ENCODE measurements at places on chromosomes 11 and 22.

GRCh38 chr11:69558519-69558941 lies 77.1 kb downstream of the LINC01488 start:
- DNase-seq = no peak

DNA sequence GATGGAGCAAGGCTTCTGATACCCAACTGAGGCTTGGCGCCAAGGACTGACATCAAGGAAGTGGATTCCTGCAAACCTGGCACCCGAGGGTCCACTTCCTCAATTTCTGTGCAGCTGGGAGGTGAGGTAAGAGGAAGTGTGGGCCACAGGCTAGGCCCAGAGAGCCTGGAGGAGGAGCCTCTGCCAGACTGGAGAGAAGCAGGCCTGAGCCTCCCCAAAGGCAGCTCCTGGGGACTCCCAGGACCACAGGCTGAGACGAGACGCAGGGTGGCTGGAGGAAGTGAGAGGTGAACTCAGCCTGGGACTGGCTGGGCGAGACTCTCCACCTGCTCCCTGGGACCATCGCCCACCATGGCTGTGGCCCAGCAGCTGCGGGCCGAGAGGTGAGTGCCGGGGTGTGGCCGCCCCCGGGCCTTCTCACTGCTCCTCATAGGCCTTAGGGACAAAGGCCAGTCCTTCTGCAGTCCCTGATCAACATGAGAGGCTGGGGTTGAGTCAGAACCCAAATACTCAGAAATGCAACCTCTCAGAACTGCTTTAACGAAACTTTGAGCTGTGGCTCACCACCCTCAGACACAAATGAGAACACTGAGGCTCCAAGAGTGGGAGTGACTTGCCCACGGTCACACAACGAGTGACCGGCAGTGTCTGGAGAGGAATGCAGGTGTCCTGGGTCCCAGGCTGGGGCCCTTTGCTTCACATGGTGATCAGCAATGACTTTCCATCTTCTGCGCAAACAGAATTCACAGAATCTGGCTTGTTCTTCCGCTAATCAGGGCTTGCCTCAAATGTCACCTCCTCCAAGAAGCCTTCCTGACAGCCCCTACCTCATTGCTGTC lies at the start of gene NCF4:
NCF4 (plus strand) TSS at position 186 of the 839 bp plus-strand sequence; CDS start at position 352, 166 bp downstream.
- peak; percentile 98 for DNase-seq

GRCh38 chr11:122847466-122847865 lies 9.2 kb downstream of the CRTAM start:
- no peak for DNase-seq

GRCh38 chr11:8040261-8040920 lies 40.6 kb upstream of the TUB start:
- DNase-seq = no peak

- DNase-seq = no peak
Measured at GRCh38 chr11:12840871-12841660, 166.8 kb downstream of the TEAD1 start.

GRCh38 chr11:115112754-115113153 lies 391.5 kb downstream of the CADM1 start:
- DNase-seq = no peak

GRCh38 chr22:30605449-30606110 lies 1.4 kb upstream of the TCN2 start:
- DNase-seq = peak; percentile 70

DNA sequence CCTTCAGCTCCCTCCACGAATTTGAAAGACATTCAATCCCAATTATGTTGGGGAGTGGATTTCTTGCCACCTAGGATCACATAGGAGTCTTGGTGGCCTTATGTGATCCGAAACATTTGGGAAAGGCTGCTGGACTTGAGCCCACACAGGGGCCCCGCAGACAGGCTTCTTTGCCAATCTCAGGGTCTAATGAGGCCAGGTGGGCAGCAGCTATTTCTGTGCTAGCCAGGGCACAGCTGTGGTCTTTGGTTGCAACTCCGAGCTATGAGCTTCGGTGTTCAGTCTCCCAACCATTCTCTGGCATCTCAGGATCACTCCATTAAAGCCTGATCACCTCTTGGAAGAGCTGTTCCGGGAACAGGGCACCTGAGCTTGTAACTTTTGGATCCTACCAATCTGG lies 84.4 kb downstream of the TP53I11 start:
- DNase-seq = no peak

DNA sequence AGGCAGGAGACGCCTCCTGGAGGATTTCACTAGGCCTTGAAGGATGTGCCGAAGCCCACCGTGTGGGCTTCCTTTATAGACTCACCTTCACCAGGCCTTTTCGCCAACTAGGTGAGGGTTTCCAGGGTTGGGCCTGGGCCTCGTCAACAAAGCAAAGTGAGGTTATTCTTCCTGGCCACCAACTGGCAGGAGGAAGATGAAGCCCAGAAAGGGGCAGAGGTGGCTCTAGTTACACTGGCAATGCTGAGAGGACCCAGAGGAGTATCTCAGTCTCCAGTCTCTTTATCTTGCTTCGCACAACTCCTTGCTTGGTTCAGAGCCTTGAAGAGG lies 404 bp upstream of the RELT start:
- no peak for DNase-seq

GRCh38 chr11:110778343-110778742 lies 66.1 kb upstream of the ARHGAP20 start:
- peak; percentile 41 for DNase-seq

DNA sequence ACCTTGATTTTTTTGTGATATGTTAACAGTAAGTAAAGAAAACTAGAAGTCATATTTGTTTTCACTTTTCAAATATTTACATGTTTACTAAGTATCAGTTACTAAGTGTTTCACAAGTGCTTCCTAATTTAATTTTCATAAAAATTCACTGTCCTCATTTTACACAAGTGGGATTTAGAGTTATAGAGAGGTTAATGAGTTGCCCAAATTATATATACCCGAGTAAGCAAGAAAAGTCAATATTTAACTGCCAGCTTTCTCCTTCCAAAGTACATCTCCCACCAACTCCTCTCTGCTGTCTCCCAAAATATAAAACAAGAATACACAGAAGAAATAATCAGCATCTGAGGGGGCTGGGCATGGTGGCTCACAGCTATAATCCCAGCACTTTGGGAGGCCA lies 896.7 kb upstream of the ANO3 start:
- DNase-seq = no peak

DNA sequence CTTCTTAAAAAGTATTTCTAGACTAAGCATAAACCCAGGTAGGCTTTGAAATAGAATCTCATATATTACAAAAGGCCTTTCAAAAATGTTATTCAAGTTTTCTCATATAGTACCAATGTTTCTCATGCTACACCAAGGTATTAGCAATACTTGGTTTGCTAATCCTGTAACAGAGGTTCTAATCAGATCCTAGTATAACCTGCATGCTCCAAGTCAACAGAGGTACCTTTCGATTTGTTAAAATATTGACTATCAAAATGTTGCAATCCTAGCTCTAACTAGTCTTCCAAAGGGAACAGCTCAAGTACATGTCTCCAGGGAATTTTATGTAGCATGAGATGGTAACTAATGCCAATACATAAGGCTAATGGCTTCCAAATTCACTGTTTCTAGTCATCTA lies 98.1 kb upstream of the APOA1 start:
- no peak for DNase-seq

- DNase-seq = no peak
Measured at GRCh38 chr11:94449437-94449836, 44.2 kb downstream of the MRE11 start.

DNA sequence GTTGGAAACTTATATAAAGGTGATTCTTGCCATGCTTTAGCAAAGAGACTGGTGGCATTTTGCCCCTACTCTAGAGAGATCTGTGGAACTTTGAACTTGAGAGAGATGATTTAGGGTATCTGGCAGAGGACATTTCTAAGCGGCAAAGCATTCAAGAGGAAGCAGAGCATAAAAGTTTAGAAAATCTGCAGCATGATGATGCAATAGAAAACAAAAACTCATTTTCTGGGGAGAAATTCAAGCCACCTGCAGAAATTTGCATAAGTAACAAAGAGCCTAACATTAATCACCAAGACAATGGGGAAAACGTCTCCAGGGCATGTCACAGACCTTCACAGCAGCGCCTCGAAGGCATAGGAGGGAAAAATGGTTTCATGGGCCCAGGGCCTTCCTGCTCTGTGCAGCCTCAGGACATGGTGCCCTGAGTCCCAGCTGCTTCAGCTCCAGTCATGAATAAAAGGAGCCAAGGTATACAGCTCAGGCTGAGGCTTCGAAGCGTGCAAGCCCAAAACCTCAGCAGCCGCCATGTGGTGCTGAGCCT lies 83.4 kb downstream of the MRTFA start:
- no peak for DNase-seq

- DNase-seq = no peak
Measured at GRCh38 chr11:61279934-61280659, 15.0 kb downstream of the VWCE start.

DNA sequence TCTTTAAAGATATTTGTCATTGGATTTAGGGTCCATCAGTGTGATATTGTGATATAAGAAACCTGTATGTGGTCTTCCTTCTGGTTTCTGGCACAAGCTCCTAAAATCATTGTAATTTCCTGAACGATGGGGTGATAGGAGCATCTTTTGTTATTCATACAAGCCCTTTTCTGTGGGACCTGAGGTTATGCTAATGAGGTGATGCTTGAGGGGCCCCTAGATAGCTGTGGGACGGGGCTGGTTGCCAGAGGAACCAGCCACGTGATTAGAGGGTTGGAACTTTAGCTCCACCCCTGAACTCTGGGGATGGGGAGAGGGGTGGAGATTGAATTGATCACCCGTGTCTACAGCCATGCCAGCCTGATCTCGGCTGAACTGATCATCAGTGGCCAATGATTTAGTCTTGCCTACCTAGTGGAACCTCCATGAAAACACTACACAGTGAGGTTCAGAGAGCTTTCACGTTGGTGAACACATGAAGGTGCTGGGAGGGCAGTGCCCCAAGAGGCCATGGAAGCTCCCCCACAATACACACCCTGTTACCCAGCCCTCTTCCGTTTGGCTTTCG lies 62.8 kb downstream of the BCR start:
- DNase-seq = no peak

GRCh38 chr22:25849522-25849921 lies 107.5 kb downstream of the MYO18B start:
- no peak for DNase-seq

GRCh38 chr11:72856551-72857345 lies 42.5 kb downstream of the ATG16L2 start:
- no peak for DNase-seq

GRCh38 chr11:69860796-69861445 lies 41.7 kb upstream of the FGF3 start:
- DNase-seq = no peak

DNA sequence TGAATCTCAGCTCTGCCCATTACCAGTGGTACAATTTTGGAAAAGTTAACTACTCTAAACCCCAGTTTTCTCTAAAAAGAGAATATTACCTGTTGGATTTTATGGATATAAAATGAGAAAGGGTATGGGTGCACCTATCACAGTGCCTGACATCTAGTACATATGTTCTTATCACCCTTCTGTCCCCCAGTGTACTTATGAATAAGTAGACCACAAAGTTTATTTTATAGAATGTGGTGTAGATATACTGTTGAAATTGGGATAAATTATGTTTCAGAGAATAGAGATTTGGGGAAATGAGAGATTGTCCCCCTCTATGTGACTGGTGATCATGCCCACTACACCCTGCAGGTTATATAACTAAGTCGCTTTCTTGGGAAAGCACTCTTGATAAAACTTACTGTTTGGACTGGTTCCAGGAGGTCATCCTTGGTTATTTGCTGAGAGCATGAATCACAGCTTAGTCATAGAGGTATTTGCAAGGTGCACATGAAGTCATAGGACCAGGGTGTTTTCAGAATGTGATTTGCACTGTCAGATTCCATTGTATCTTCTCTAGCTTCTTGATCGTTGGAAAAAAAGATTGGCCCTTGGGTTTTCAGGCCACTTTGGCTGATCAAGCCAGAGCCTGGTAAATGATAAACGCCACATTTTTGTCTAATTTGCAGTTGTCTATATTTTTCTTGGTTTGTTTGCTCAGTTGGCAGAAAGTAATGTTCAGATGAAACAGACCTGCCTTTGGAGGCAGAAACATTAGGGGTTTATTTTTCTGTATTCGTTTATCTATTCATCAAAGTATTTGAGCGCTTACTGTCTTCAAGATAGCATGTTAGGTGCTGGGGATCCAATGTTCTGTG lies 21.3 kb downstream of the STX3 start:
- DNase-seq = no peak

DNA sequence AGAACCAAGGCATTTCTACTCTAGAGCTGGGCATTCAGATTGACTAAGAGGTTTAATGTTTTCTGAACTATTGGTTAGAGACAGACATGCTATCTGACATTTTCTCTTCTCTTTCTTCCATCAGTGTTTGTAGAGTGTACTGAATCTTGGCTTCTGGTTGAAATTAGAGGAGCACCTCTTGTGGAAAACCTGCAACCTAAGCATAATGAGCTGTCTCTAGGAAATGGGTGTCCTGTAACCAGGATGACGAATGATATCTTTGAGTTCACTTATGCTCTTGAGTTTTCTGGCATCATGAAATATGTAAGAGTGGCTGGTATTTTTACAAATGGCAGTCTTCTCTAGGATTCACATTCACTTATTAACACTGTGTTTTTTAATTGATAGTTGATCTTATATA lies 19.4 kb downstream of the OOSP4A start:
- DNase-seq = no peak

DNA sequence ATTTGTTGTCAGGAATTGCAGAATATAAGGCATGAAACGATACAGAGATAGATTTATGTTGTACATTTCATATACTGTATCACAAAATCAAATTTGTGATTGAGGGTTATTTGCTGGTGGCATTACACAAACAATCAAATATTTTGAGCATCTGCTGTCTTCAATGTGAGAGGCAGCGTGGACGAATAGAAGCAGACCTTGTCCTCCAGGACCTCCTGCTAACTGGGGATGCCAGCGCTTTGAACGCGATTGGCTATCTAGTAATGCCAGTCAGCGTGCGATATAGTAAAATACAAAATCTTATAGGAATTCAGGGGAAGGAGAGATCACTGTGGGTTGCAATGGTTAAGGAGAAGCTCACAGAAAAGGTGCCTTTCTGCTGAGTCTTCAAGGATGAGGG lies 631 bp upstream of the SNX19 start:
- no peak for DNase-seq

DNA sequence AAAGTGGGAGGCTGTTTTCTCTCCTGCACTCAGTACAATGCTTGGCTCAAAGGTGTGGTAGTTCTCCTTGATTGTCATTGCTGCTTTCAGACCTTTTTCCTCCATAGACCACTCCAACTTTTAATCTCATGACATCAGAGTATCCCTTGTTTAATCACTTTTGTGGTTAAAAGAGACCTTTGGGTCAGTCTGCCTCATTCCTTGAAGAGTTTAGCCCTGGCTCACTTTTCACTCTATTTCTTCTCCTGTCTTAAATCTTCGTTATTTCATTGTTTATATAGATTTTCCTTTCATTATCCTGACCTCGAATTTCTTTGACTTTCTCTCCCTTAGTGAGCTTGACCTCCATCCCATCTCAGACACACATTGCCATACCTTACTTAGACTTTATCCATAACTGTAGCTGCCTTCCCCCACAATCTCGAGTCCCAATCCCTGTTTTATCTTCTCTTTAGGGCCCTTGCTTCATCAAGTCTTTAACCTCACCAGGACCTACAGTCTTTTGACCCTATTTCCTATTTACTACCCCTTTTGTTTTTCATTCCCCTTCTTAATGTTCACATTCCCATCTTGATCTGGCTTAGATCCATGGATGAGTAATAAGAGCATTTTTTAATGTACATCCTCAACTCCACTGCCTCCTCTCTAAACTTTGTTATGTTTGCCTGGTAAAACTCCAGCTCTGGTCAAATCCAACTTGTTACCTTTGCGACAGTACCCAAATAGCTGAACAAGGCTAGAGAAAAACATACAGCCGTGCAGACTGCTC lies 9.5 kb downstream of the ATXN10 start:
- DNase-seq = no peak

All from Kasumi-1 (cell line).